ENCODE measurements at places on chromosomes 7 and 10. TPM values are rescaled to one million over a fixed set of nuclear protein-coding genes. Genes with fewer than 3 reads are reported as not detected.

DNA sequence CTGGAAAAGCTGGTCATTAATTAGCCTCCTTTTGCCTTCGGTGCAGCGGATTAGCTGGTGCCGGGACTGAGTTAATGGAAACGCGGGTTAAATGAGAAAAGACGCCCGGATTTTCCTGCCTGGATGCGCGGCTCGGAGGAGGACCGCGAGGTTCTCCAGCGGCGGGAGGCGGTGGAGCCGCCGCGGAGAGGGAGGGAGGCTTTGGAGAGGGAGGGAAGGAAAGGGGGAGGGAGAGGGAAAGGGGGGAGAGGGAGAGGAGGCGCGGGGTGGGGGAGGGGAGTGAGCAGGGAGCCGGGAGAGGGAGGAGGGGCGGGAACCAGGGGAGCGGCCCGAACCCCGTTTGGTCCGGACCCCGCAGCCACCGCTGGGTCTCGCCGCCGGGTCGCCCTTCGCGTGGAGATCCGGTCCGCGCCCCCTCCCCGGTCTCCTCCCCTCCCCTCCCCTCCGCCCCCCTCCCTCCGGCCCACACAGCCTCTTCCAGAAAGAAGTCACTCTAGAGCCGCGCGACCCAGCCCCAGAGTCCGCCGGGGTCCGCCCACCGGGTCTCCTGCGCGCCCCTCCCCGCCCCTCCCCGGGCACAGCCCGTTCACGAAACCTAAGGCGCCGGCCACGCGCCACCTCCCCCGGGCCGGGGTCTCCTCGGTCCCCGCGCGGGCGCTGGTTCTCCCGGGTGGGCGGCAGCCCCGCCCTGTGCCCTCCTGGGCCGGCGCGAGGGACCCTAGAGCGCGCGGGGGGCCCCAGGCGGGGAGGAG lies 347.5 kb downstream of the DNAJB6 start:
- peak; percentile 93 for DNase-seq
- no peak overlapping the region for H3K27ac ChIP-seq
- H3K4me1 ChIP-seq, result peaks cover 86% of the 10 kb centered on the region
- H3K27me3 ChIP-seq, result peaks cover 100% of the 10 kb centered on the region
- peak overlapping the region; percentile 55 for H3K4me3 ChIP-seq

DNA sequence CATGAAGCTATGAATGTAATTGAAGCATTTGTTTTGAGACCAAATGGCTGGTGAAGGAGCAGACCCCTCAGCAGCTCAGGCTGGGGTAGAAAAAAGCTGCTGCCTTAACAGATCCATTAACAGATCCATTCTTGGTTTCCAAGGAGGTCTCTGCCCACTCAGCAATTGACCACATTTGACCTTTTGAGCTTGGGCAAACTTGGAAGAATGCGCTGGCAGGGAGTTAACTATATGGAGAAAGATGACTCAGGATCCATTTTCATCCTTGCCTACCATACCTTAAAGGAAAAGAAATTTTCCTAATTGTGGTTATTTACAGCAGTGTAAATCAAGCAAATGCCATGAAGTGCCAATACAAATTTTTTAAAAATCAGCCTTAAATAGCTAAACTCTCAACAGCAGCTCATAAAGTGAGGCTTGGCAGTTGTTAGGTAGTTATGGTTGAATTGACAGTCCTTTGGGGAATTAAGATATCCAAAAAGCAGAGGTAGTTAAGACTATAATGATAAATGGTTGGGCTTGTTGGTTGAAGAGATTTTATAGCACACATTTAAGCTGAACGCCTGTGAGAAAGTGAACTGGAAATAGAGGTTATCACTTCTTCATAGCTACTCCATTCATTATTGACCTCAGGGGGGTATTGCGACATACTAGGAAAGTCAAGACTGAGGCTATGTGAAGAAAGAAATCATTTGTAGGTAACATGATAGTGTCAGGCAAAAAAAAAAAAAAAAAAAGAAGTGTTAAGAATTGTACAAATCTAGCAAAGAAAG lies 83.9 kb downstream of the MKX start:
- H3K4me1 ChIP-seq, result peaks cover 7% of the 10 kb centered on the region
- no peaks in the 10 kb centered on the region for H3K36me3 ChIP-seq
- DNase-seq, result no peak
- no peak overlapping the region for H3K27ac ChIP-seq

DNA sequence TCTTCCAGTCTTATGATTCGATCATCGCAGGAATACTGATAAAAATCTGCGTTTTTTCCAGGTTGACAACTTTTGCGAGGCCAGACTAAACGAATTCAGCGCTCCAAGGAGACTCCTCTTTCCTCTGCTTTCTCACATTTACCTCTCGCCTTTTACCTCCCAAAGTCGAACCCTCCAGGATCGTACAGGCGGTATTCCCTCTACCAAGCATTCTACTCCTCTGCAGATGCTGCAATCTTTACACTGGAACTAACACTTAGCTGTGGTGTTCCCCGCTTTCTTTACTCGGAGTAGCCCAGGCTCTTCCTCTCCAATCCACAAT lies 449 bp downstream of the NUDT5 start:
- H3K27ac ChIP-seq, result peak overlapping the region; percentile 77
- H3K4me3 ChIP-seq, result peak overlapping the region; percentile 88
- H3K36me3 ChIP-seq, result peaks cover 10% of the 10 kb centered on the region
- no peak for DNase-seq
- no peaks in the 10 kb centered on the region for H3K27me3 ChIP-seq

GRCh38 chr10:87866412-87866974 lies 3.1 kb downstream of the PTEN start:
- H3K36me3 ChIP-seq, result no peaks in the 10 kb centered on the region
- H3K27me3 ChIP-seq, result no peaks in the 10 kb centered on the region
- H3K4me1 ChIP-seq, result peaks cover 24% of the 10 kb centered on the region
- no peak for DNase-seq
- H3K4me3 ChIP-seq, result peak overlapping the region; percentile 95

DNA sequence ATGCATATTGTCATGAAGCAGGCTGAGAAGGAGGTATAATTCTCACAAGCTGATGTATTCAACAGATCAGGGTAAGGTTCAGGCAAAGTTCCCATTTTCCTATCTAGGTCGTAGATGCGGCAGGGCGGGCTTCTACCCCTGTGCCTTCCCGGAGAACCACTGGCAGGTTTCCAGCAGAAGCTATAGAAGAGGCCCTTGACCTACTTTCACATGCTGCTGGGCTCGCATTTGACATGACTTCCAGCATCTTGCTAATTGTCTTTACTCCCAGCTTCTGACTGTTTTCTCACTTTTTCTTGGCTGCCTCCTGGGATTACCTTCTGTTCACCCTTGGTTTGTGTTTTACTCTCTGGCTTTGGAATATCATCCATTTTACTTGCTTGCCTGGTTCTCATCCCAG lies 32.6 kb upstream of the ORC5 start:
- no peak for DNase-seq
- no peaks in the 10 kb centered on the region for H3K4me1 ChIP-seq
- no peak overlapping the region for H3K27ac ChIP-seq
- no peaks in the 10 kb centered on the region for H3K36me3 ChIP-seq

- H3K4me1 ChIP-seq, result no peaks in the 10 kb centered on the region
- peak overlapping the region; percentile 39 for H3K27ac ChIP-seq
- no peak overlapping the region for H3K4me3 ChIP-seq
These were observed 78.2 kb downstream of the MYL10 start for GRCh38 chr7:101550641-101551541.

GRCh38 chr10:26372513-26373354 lies 65.4 kb upstream of the APBB1IP start:
- H3K4me1 ChIP-seq, result no peaks in the 10 kb centered on the region
- H3K4me3 ChIP-seq, result no peak overlapping the region
- H3K27me3 ChIP-seq, result no peaks in the 10 kb centered on the region
- H3K27ac ChIP-seq, result no peak overlapping the region

DNA sequence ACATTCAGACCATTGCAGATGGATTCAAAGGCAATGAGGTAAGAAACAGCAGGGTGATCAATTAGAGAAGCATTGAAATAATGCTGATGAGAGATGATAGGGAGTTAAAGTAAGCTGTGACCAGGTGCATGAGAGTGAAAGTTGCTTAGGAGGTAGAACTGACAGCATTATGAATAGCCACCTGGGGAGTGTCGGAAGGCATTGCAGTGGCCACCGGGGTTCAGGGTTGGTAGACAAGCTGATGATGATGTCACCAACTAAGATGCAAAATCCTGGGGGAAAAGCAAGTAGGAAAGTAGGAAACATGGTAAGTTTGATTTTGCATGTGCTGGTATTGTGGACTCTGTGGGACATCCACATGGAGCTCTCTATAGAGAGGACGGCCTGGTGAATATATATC lies 211.9 kb upstream of the ETV1 start:
- H3K4me1 ChIP-seq, result no peaks in the 10 kb centered on the region
- H3K4me3 ChIP-seq, result no peak overlapping the region
- DNase-seq, result no peak
- H3K36me3 ChIP-seq, result no peaks in the 10 kb centered on the region
- no peak overlapping the region for H3K27ac ChIP-seq

- H3K36me3 ChIP-seq, result no peaks in the 10 kb centered on the region
- H3K27ac ChIP-seq, result no peak overlapping the region
- peaks cover 12% of the 10 kb centered on the region for H3K4me1 ChIP-seq
- H3K4me3 ChIP-seq, result no peak overlapping the region
These were observed 1.6 kb upstream of the NSMCE4A start for GRCh38 chr10:121976607-121977006.

DNA sequence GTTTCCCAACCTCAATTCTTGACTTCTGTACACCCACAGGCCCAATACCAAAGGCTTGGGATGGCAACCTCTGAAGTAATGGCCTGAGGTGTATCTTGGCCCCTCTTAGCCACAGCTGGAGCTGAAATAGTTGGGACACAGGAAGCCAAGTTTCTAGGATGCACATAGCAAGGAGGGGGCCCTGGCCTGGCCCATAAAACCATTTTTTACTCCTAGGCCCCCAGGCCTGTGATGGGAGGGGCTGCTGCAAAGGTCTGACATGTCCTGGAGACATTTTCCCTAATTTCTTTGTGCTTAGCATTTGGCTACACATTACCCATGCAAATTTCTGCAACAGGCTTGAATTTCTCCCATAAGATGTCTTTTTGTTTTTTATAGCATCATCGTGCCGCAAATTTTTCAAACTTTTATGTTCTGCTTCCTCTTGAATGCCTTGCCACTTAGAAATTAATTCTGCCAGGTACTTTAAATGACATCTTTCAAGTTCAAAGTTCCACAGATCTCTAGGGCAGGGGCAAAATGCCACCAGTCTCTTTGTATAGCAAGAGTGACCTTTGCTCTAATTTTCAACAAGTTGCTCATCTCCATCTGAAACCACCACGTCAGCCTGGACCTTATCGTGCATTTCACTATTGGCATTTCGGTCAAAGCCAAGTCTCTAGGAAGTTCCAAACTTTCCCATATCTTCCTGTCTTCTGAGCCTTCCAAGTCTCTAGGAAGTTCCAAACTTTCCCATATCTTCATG lies 490.8 kb downstream of the IPMK start:
- no peak for DNase-seq
- H3K36me3 ChIP-seq, result no peaks in the 10 kb centered on the region
- no peaks in the 10 kb centered on the region for H3K27me3 ChIP-seq
- H3K4me3 ChIP-seq, result no peak overlapping the region
- H3K4me1 ChIP-seq, result no peaks in the 10 kb centered on the region

- no peaks in the 10 kb centered on the region for H3K27me3 ChIP-seq
- no peak for DNase-seq
- H3K36me3 ChIP-seq, result no peaks in the 10 kb centered on the region
- H3K27ac ChIP-seq, result no peak overlapping the region
These were observed 381.1 kb upstream of the SEMA3D start for GRCh38 chr7:85567983-85568382.

- H3K27me3 ChIP-seq, result no peaks in the 10 kb centered on the region
- no peaks in the 10 kb centered on the region for H3K36me3 ChIP-seq
- H3K4me1 ChIP-seq, result no peaks in the 10 kb centered on the region
- H3K27ac ChIP-seq, result no peak overlapping the region
- no peak overlapping the region for H3K4me3 ChIP-seq
- peak; percentile 28 for DNase-seq
These were observed 152.6 kb downstream of the ZMYND11 start for GRCh38 chr10:287814-288213.

GRCh38 chr7:157280216-157280841 lies 56.5 kb upstream of the DNAJB6 start:
- H3K4me3 ChIP-seq, result no peak overlapping the region
- no peaks in the 10 kb centered on the region for H3K27me3 ChIP-seq
- DNase-seq, result no peak
- no peaks in the 10 kb centered on the region for H3K36me3 ChIP-seq
- no peaks in the 10 kb centered on the region for H3K4me1 ChIP-seq

GRCh38 chr10:124733571-124734245 lies 10.5 kb downstream of the FAM53B start:
- H3K36me3 ChIP-seq, result no peaks in the 10 kb centered on the region
- H3K4me3 ChIP-seq, result no peak overlapping the region
- peaks cover 4% of the 10 kb centered on the region for H3K4me1 ChIP-seq
- no peak overlapping the region for H3K27ac ChIP-seq

- no peaks in the 10 kb centered on the region for H3K36me3 ChIP-seq
- no peak for DNase-seq
- H3K27me3 ChIP-seq, result no peaks in the 10 kb centered on the region
- H3K4me3 ChIP-seq, result no peak overlapping the region
- no peak overlapping the region for H3K27ac ChIP-seq
These were observed 87.8 kb downstream of the ABCC2 start for GRCh38 chr10:99870123-99870730.

GRCh38 chr10:34773636-34774630 lies 41.2 kb downstream of the PARD3 start:
- no peak overlapping the region for H3K4me3 ChIP-seq
- H3K36me3 ChIP-seq, result no peaks in the 10 kb centered on the region

- H3K4me3 ChIP-seq, result no peak overlapping the region
- no peak overlapping the region for H3K27ac ChIP-seq
- DNase-seq, result peak; percentile 69
- peaks cover 18% of the 10 kb centered on the region for H3K27me3 ChIP-seq
- H3K4me1 ChIP-seq, result peaks cover 45% of the 10 kb centered on the region
These were observed 757.1 kb downstream of the AUTS2 start for GRCh38 chr7:70355198-70356020.

DNA sequence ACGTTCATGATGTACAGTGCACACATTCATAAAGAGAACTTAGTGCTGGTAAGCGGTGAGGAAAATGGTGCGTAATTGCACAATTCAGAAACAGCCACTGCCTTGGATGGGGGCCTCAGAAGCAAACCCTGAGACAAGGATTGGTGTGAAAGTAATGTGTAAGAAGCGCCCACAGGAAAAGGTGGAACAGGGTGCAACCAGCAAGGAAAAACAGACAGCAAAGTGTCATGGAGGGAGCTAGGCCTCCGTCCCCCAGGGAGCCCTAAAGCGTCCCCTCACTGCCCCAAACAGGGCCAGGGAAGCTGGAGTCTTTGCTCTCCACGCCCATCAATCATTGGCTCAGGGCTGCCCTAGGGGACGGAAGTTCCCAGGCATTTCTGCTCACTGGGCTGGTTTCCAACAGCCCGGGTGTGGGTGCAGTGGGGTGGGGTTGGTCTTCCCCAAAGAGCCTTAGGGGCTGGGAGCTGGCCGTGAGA lies 9.6 kb upstream of the C10orf105 start:
- H3K4me1 ChIP-seq, result peaks cover 9% of the 10 kb centered on the region
- H3K4me3 ChIP-seq, result no peak overlapping the region
- H3K27me3 ChIP-seq, result no peaks in the 10 kb centered on the region
- no peaks in the 10 kb centered on the region for H3K36me3 ChIP-seq
- no peak for DNase-seq

MKI67 gene
- 71.3 TPM for total RNA-seq

AVPI1 gene
- 5.8 TPM for total RNA-seq

YKT6 gene
- total RNA-seq, result 43.8 TPM

PTF1A gene
- total RNA-seq, result not detected

Data from neural progenitor cell (in vitro differentiated cells).